ENCODE measurements at places on chromosomes 6 and 20. TPM values are rescaled to one million over a fixed set of nuclear protein-coding genes. Genes with fewer than 3 reads are reported as not detected.

The DNAAF9 gene
- 25.2 TPM for total RNA-seq

The PAK5 gene
- total RNA-seq: 0.13 TPM

The PDYN gene
- not detected for total RNA-seq

The ACSS1 gene
- total RNA-seq: 30.6 TPM

The RAET1G gene
- total RNA-seq: 0.41 TPM

DNA sequence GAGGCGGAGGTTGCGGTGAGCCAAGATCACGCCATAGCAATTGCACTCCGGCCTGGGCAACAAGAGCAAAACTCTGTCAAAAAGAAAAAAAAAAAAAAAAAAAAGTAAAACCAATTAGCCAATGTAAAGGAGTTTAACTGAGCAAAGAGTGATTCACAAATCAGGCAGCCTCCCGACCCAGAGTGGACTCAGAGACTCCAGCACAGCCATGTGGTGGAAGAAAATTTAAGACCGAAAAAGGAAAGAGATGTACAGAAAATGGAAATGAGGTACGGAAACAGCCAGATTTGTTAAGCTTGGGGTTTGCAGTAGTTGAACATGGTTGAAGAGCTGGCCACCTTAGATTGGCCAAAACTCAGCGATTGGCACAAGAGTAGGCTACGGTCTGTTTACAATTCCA lies 51.4 kb downstream of the ERMARD start:
- DNase-seq: no peak

GRCh38 chr20:64056889-64057627 lies 5.9 kb upstream of the TCEA2 start:
- DNase-seq: no peak

- DNase-seq: no peak
These were observed 34.5 kb downstream of the LATS1 start for GRCh38 chr6:149683256-149683859.

GRCh38 chr20:32040142-32040953 lies 11.7 kb upstream of the HCK start:
- no peak for DNase-seq

DNA sequence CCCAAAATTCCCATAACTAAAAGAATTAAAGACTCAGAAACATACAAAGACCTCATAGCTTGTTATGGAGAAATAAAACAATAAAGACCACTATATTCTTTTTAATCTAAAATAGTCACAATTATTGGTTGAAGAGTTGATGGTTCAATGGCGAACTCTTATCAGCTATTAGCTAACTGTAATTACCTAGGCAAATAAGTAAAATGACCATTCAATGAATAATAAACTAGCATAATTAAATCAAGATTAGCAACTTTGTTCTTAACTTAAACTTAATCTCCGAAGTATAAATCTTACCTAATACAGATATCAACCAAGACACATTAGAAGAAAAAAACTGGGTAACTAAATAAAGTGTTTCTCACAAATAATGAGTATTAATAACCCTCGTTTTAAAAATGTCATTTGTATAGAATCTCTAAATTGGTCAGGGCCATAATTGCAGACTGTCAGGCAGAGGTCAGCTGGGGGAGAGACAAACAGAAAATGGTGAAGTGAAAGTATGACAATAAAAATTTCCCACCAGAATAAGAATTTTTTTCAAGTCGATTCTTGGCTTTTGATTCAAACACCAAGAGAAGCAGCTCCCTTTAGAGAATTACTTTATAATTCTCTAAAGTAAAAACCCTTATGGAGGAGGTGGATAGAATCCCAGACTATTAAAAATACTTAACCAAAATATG lies 1.7 kb downstream of the FKBP5 start:
- DNase-seq: no peak

GRCh38 chr20:32113591-32114260 lies 4.2 kb downstream of the TM9SF4 start:
- no peak for DNase-seq
